ENCODE measurements at places on chromosomes 2 and 18.

DNA sequence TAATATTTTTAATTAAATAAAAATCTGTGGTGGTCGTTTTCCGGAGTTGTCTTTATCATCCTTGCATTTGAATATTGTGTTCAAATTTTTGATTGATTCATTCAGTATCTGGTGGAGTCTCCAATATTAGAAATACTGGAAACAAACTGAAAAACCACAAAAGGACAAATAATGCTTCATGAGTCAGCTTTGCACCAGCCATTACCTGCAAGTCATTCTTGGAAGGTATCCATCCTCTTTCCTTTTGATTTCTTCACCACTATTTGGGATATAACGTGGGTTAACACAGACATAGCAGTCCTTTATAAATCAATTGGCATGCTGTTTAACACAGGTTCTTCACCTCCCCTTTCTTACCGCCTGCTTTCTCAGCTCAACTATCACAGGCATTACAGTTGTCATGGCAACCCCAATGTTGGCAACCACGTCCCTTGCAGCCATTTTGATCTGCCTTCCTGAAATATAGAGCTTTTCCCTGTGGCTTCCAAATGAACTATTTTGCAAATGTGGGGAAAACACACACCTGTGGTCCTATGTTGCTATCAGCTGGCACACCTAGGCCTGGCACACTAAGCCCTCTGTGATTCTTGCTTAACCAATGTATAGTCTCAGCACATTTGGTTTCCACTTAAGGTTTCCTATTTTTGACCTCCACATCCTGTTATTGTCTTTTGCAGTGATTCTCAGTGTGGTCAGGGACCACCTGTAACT, 6.5 kb downstream of the CTLA4 start:
- no peak for DNase-seq

GRCh38 chr2:40359811-40360210, 92.1 kb downstream of the SLC8A1 start:
- no peak for DNase-seq

- DNase-seq = no peak
Measured at GRCh38 chr2:86221066-86221684, 21.9 kb downstream of the MRPL35 start.

DNA sequence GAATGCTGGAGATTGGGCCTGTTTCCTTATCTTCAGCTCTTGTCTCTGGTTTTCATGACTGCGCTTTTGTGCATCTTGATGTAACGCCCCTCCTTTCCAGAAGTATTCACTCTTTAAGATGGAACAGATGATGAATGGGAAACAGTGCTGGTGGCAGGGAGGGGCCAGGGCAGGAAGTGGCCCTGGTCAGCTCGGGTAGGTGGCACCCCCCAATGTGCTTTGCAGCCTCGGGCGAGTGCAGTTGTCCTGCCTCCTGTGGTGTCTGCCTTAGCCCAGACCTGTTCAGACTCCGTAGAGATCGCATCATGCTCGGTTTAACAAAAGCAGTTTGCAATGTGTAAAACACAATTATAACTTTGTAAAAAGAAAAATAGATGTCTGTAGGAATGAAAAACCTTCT, 17.0 kb upstream of the MGAT4A start:
- no peak for DNase-seq

- DNase-seq = no peak
Measured at GRCh38 chr2:42876326-42876751, 84.0 kb upstream of the HAAO start.

- DNase-seq = no peak
Measured at GRCh38 chr2:196528486-196529223, 110.9 kb upstream of the CCDC150 start.

All from AG04449 (cell line).